ENCODE measurements at places on chromosomes 3 and 15.

DNA sequence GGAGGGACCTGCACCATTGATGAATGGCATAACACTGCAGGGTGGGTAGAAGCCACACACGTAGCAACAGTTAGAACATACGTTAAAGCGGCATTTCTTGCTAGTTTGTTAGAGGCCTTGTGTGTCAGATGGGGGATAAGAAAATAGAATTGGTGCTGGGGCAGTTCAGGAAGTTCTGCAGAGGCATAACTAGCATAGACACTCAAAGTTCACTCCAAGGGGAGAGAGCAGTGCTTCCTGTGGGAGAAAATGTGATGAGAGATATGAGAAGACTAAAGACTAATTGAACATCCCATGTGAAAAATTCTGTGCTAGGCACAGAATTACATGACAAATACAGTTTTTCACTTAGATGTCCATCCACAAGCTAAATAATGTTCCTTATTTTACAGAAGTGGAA lies 327.1 kb downstream of the ZNF621 start:
- DNase-seq, result no peak

GRCh38 chr3:47636225-47636624 lies 57.6 kb upstream of the CSPG5 start:
- no peak for DNase-seq

- no peak for DNase-seq
Measured at GRCh38 chr3:169790687-169791429, 17.7 kb downstream of the MYNN start.

DNA sequence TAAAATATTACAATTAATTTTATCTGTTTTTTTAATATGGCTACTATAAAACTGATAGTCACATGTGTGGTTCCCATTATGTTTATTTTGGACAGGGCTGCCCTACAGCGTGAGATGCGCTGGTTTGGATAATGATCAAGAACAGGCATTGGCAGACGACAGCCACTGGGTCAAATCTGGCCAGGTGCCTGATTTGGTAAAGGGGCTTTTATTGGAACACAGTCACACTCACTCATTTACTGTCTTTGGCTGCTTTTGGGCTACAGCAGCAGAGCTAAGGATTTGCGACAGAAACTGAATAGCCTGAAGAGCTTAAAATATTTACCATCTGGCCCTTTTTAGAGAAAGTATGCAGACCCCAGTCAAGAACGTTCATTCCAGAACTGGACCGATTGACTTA lies 724.2 kb upstream of the CFAP20DC start:
- no peak for DNase-seq

DNA sequence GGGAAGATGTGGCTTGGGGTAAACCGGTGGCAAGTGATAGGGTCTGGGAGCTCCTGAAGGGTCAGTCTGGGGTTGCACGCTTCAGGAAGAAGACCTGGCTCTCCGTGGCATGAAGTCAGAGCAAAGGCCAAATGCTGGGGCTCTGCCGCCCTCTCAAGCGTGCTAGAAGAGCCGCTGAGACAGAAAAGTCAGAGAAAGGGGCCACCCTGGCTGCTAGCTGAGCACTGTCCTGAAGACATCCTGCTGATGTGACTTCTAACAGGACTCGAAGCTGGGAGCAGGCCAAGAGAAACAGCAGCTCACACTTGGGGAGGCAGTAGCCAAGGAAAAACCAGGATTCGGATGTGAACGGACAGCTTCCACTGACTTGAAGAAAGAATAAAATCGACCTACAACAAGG lies 270.4 kb downstream of the OCA2 start:
- no peak for DNase-seq

- DNase-seq, result no peak
Measured at GRCh38 chr3:50978991-50979667, 304.4 kb downstream of the DOCK3 start.

DNA sequence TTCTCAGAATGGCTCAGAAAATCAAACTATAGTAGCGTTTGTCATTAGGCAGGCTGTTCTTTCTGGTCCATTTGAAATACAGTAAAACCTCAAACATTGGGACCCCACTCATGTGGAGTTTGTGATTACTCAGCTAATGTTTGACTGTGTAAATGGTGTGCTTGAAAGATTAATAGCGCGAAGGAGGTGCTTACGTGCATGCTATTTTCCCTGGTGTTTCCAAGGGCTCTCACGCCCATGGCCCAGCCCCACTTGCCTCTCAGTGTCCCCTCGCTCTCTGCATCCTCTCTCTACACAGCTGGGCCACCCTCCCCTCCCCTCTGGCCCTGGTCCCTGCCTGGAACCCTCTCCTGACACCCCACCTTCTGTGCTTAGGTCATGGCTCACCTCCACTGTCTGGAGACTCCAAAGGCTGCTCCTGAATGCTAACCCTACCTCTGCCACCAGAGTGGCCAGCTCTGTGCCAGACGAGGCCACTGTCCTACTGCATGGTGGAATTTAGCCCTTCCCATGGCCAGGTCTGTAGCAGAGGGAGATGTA lies 194.2 kb downstream of the PLCL2 start:
- no peak for DNase-seq

DNA sequence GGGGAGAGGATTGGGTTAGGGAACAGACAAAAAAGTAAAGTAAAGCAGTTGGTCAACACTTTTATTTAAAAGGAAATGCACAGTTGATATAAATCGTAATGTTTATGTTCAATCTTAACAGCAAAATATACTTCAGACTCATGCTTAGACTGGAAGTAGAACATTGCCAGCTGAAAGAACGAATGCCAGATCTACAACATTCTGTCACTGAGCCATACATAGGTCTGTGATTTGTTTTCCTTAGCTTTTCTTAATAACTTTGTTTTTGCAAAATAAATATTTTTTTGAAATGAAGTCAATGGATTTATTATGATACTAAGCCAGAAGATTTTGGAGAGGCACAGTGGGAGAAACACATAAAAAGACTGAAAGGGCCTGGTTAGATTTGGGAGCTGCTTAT lies 62.0 kb downstream of the LEKR1 start:
- no peak for DNase-seq

DNA sequence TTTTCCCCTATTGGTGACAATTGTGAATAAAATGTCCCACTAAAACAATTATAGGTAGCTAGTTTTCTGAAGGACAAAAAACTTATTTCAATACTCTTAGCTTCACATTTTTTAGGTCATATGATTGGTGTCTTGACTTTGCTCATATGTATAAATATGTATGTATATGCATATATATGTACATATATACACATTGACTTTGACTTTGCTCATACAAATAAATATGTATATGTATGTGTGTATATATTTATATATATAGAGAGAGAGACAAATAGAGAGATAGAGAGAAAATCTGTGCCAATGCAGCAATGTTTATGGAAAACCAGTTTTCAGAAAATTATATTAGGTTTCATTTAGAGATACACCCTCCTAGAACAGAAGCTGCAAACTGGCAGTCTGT lies 5.7 kb downstream of the MDFIC2 start:
- no peak for DNase-seq

- no peak for DNase-seq
Measured at GRCh38 chr15:52667597-52667996, 11.6 kb downstream of the ATOSA start.

DNA sequence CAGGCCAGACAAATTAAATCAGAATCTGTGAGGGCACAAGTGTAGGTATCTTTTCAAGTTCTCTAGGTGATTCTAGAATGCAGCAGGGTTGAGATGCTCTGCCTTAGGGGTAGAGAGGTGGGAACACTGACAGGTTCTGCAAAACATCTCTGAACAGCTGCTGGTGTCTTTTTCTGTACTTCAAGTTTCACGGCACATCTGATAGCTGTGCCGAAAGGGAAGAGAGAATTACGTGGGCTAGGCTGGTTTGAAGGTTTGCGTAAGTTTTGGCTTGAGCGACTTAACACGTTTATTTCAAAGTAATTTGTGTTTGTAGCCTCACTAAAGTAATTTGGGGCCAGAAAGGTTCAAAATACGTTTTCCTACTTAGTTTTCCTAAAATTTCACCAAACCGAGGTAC lies 22.5 kb downstream of the PXK start:
- DNase-seq, result no peak

DNA sequence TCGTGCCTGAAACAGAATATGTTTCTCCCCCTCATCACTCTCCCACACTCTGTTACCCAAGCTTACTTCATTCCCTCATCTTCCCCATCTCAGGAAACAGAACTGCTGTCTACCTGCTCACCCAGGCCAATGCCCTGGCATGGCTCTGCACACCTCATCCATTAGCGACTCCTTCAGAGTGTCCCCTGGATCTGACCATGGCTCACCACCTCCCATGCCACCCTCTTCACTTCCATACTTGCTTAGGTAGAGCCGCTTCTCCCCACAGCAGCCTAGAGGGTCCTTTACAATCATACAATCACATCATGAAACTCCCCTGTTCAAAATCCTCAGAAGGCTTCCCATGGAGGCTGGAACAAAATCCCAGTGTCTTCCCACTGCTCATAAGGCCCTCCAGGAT lies 33.9 kb upstream of the RAD18 start:
- DNase-seq, result no peak

GRCh38 chr3:164208048-164208447 lies 870.2 kb downstream of the SI start:
- DNase-seq, result peak; percentile 13

GRCh38 chr3:174125267-174125824 lies 727.8 kb downstream of the NLGN1 start:
- DNase-seq, result peak; percentile 22

- DNase-seq, result no peak
Measured at GRCh38 chr3:60392501-60392900, 858.8 kb downstream of the FHIT start.

- no peak for DNase-seq
Measured at GRCh38 chr3:112078125-112079083, 7.8 kb upstream of the C3orf52 start.

- DNase-seq, result no peak
Measured at GRCh38 chr3:131216330-131216729, 165.2 kb upstream of the NUDT16 start.

DNA sequence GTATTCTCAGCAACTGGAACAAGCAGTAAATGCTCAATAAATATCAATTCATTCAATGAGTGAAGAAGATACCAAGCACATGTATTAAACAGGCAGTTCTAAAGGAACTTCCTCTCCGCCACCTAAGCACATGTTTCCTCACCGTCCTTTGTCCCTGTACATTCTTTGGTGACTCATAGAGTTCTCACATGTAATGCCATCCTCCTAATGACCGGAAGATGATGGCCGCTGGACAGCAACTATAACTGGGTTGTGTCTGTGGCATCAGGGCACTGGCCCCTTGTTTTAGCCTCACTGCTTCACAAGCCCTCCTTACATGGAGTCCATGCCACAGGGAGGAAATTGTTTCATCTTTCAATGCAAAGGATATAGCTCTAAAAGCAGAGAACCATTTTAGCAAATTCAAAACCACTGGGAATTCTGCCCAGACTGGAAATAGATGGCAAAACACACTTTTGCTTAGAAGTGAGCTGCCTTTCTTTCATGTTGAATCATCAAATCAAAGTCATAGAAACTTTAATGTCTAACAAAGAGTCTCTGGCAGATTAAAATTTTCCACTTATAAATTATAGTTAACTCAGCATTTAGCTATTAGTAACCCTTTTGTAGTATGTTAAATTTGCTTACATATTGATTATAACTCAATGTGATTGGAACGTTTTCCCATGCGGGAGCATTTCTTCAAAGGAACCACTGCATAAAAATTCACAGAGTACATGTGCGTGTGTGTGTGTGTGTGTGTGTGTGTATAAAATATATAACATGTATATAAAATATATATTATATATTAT lies 74.1 kb downstream of the GAP43 start:
- DNase-seq, result no peak

- peak; percentile 34 for DNase-seq
Measured at GRCh38 chr15:100241572-100242482, 99.9 kb downstream of the ADAMTS17 start.

DNA sequence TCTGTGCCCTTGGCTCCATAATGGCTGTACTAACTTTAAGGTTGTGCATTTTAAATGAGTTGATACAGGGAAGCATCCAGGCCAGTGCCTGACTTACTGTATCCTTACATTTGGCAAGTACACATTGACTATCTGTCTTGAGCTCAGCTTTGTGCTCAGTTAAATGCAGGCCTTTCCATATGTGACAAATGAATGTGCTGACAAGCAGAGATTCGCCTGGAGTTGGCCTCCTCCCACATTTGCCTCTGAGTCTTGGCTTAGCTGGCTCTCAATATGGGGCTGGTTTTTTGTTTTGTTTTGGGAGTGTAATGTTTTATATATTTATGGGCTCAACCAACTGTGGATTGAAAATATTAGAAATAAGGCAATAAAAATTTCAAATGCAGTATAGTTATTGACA lies 29.7 kb downstream of the TRIM71 start:
- no peak for DNase-seq

GRCh38 chr15:66071921-66072295 lies 181.6 kb downstream of the MEGF11 start:
- no peak for DNase-seq

GRCh38 chr3:53016236-53016635 lies 29.6 kb downstream of the SFMBT1 start:
- no peak for DNase-seq

GRCh38 chr3:143070977-143071551 lies 48.5 kb upstream of the CHST2 start:
- no peak for DNase-seq

DNA sequence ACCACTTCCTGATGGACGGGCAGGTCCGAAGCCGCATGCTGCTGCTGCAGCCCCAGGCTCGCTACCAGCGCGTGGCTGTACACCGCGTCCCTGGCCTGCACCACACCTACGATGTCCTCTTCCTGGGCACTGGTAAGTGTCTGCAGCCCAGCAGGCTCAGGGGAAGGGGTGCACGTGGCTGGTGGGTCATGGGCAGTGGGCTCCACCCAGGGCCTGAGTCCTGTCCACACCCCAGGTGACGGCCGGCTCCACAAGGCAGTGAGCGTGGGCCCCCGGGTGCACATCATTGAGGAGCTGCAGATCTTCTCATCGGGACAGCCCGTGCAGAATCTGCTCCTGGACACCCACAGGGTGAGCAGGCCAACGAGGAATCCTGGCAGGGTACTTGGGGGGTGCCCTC lies 8.7 kb downstream of the CIB1 start:
- DNase-seq, result no peak

- no peak for DNase-seq
Measured at GRCh38 chr15:36898536-36899126, 201.7 kb downstream of the MEIS2 start.

DNA sequence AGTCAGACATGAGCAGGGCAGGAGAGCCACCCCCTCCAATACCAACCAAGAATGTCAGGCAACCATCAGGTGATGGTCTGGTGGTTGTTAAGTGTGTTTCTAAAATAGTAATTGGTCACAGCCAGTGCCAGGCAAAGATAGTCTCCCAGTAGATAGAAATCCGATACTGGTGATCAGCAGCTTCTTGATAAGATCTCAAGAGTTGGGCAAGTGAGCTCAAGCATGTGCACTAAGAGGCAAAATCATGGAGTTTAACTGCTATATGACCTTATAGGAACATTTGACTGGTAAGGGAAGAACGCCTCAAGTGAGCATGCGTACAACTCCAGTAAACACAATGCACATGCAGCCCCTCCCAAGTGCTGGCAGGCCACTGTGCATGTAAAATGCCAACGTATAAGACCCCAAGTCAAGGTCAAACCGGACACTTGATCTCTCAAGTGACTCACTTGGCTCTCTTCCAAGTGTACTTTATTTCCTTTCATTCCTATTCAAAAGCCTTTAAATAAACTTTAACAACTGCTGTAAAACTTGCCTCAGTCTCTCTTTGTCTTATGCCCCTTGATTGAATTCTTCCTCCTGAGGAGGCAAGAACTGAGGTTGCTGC lies 36.0 kb upstream of the CBLB start:
- no peak for DNase-seq

All from HTR-8/SVneo (cell line).